EL (cell line): ENCODE measurements at places on chromosomes 3 and 15.

- no peak for DNase-seq
These were observed 487.7 kb upstream of the RASGRP1 start for GRCh38 chr15:39052323-39052705.

DNA sequence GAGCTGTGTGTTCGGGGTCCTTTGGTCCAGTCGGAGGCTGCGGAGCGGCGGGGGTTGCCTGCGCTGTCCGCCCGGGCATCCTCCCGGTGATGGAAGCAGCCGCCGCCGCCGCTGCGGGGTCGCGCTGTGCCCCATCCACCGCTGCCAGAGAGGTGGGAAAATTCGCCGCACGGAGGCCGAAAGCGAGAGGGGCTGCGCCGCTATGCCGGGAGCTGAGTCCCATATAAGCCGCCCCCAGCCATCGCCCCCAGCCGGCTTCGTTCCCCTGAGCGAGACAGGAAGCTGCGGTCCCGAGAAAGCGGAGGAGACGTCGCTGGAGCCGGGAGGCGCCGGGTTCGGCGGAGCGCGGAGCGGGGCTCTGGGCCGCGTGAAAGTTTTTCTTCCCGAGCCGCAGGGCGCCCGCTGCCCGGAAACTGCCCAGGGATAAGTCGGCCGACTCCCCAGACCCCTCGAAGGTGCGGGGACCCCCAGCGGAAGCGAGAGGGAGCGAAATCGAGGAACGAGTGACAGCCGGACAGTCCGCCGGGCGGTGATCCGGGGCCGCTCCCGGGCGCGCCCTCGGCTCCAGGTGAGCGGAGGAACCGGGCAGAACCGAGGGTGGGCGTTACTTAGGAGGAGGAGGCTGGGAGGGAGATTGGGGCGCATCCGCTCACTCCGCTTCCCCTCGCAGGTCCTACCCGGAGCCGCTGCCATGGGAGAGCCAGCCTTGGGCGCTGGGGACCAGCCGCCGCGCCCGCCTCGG is 574 bp downstream of the CHST2 start:
- peak; percentile 33 for DNase-seq

DNA sequence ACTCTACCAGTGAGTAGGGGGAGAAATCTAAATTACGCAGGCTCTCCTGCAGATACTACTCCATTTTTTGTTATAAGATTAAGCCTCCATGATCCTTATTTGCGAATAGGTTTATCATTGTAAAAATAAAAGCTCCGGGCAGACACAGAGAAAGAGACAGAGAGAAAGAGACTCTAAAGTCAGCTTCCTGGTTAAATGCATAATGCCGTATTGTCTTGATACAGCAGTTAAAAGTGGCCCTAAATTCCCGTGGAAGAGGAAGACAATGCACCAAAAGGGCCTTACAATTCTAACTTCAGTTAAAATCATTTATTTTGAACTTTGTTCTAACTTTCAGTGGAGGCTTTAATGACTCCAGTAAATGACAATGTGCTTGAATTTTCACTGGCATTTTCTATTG is 98.3 kb downstream of the SLC9A9 start:
- DNase-seq = no peak

DNA sequence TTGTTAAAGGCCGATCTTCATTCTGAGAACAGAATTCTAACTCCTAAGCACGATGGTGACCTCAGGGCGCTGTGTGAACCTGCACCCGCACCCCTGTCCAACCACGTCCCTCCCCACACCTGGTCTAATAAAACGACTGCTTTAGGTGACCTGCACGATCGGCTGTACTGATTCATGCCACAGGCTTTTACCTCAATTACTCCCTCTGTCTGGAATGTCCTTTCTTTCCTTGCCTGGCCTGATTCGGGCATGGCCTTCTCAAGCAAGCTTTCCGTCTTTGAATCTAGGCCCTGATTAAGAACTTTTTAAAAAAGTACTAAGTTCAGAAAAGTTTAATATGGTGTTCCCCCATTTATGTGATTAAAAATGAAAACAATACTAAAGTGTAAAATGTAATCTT is 842 bp upstream of the U2SURP start:
- DNase-seq = peak; percentile 50

DNA sequence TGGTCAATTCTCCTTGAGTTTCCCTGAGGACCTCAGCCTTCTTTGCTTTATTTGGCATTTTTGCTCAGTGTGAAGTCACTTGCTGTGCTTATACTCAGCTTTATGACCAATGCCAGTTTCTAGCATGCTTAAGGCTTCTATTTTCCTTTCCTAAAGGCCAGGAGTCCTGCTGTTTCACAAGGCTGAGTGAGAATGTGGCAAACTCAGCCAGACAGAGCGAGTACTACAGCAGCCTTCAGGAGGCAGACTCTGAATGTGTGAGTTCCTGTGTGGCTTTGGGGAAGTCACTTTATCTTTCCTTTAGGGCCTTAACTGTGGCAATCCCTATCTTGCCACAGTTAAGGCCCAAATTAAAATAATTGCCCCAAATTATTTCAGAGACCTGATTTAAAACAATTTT is 213.2 kb upstream of the MRPL3 start:
- no peak for DNase-seq

GRCh38 chr15:36810656-36811449 is 231.4 kb downstream of the CDIN1 start:
- DNase-seq = no peak

- no peak for DNase-seq
These were observed 264.3 kb upstream of the DNAJC19 start for GRCh38 chr3:181253796-181254195.

GRCh38 chr3:16885593-16886302 is 993 bp downstream of the PLCL2 start:
- peak; percentile 19 for DNase-seq

- DNase-seq = no peak
These were observed 623.7 kb downstream of the GRM7 start for GRCh38 chr3:7484636-7485035.

DNA sequence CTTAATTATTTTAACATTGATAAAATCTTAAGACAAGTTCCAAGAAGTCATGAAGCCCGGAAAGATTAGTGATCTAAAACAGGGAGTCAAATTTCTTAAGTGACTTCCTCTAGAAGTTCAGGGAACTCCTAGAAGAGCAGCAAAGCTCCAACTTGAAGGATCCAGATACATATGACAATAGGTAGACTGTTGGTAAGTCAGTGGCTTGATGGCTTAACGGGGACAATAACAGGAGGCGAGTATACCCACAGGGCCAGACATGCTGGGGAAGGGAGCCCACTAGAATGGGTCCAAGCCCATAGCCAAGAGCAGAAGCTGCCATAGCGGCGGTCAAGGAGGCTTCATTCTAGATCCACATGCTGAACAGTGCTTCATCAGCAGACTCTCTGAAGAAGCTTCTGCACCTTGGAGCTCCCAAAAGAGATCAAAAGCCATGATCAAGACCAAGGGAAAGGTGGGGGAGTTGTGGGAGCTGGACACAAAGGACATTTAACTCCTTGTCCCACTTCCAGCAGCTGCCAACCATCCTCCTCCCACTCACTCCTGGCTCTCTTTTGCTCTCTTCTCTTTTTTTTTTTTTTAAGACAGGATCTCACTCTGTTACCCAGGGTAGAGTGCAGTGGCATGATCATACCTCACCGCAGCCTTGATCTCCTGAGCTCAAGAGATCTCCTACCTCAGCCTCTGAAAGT is 10.2 kb upstream of the CA12 start:
- no peak for DNase-seq

DNA sequence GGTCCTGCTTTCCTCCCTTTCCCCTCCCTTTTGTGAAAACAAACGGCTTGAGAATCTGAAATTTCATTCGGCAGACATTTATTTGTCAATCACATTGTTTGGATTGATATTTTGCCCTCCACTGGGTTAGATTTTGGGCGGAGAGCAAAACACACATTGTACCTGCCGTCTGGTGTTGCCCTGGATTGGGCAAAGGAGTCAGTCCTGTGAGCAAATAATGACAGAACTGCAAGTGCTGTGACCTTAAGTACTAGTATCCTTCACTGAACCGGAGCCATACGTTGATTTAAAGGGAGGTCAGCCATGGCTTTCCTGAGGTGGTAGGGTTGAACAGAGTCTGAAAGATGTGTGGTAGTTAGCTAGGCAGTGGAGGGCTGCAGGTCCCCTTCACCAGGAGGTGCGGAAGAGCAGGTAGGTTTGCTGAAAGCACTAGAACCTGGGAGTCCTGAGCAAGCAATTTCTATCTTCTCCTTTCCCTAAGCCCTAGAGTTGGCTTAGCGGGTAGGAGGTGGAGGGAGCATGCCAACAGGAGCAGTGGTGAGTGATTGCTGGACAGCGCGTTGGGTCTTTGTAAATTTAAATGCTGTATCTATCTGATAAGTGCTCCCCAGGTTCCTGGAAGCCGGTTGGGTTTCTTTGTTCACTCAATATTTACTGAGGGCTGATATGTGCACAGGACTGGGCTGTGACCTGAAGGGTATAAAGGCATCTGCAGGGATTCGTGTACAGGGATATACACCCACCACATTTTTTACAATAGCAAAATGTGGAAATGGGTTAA is 2.0 kb downstream of the PDIA5 start:
- no peak for DNase-seq

DNA sequence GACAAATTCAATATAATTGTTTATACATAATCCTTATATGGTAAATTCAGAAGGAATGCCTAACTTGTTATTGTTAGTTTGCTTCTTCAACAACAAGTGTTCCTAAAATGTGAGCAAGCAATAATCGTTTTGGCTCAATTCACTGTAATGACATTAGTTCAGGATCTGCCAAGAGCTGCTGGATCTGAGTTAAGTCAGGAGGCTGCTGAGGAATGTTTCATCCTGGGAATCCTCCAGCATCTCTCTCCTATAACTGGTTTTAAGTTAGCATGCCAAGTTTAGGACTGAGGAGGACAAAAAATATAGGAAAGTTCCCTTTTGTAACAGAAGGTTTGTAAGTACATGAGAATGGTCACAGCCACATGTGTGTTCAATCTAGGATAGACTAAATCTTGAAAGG is 4.9 kb upstream of the GTF2A2 start:
- DNase-seq = no peak

DNA sequence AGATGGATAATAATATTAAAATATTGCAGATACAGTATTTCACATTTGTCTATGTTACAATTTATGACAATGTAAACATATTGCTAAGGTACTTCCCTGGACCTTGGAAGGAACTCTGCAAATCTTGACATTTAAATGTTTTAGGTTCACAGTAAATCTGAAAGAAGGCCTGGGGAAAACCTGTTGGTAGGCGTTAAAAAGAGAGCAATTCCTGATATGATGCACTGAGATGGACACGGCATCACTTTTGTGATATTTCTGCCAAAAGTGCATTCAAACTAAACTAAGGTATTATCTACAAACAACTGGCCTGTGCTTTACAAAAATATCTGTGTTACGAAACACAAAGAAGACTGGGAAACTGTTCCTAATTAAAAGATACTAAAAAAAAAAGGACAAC is 6.1 kb upstream of the TP63 start:
- DNase-seq = no peak

DNA sequence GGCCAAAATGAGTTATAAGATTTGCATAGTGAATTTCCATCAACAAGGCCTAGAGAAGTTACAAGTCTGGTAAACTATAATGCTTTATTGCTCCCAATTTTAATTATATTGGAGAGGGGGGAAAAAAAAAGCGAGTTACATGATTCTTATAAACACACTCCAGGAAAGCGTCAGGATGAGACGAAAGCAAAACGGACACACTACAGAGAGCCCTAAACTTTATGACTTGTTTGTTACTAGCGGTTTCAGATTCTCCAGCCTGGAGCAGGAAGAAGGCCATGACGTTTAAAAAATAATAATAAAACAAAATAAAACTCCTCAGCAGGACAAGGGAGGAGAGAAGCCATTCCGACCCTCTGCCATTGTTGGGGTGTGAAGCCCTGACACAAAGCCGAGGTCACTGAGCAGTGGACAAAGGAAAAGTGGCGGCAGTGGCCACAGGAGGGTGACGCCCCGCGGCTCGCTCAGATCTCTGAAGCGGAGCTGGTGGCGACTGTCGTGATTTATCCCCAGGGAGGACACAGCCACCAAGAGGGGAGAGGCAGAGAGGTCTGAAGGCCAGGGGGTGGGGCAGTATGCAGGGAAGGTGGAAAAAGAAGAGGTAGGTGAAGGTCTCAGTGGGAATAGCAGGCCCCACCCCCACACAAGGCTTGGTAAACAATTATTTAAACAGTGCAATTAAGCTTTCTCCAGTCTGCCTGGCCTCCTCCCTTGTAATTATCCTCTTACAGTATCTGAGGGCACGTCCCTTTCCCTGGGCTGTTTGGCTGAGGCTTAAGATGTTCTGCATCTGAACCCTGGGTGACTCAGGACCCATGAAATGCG is 45.3 kb downstream of the ADAMTS9 start:
- no peak for DNase-seq

GRCh38 chr3:10551821-10552630 is 46.6 kb upstream of the ATP2B2 start:
- peak; percentile 74 for DNase-seq

GRCh38 chr3:46856576-46857471 is 6.4 kb downstream of the MYL3 start:
- no peak for DNase-seq

- DNase-seq = peak; percentile 87
These were observed 79.6 kb downstream of the MLH1 start for GRCh38 chr3:37072892-37073291.

GRCh38 chr15:50944672-50945071 is 36.2 kb downstream of the AP4E1 start:
- no peak for DNase-seq

- DNase-seq = no peak
These were observed 23.5 kb downstream of the PTH1R start for GRCh38 chr3:46901061-46901460.

DNA sequence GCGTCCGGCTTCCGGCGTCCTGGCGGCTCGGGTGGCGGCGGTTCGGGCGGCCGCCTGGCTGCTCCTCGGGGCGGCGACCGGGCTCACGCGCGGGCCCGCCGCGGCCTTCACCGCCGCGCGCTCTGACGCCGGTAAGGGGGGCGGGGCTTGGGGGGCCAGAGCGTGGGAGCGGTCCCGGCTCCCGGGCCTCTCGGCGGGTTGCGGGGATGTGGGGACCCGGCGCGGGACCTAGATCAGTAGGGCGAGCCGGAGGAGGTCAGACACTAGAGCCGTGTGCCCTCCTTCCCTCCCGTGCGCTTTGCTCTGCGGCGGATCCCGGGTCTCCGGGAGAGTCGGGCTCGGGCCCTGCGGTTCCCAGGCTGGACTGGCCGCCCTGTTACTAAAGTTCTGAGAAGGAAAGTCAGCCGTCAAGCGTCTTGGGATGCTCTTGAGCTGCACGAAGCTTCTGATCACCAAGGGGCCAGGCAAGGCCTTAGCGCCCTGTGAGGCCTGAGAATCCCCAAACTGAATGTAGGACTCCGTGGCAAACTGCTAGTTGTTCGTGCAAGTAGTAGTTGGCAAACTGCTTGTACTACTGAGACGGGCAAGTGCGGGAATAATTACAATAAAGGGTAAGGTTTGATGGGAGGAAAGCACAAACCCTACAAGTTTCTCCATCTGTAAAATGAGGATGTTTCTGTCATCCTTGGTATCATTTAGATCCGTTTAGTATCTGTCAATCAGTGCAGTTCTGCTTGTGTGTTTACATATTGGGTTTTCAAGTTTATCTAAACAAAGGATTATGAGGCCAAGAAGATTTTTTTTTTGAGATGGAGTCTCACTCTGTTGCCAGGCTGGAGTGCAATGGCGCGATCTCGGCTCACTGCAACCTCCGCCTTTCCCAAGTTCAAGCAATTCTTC is 587 bp downstream of the PIGX start:
- DNase-seq = no peak
